M059J (cell line): ENCODE measurements at places on chromosomes 2 and 18. TPM values are rescaled to one million over a fixed set of nuclear protein-coding genes. Genes with fewer than 3 reads are reported as not detected.

IRS1 gene
- total RNA-seq: 12.6 and 13.3 TPM in 2 replicates

GRCh38 chr18:79625195-79625923 is 54.2 kb upstream of the CTDP1 start:
- DNase-seq: no peak

DNA sequence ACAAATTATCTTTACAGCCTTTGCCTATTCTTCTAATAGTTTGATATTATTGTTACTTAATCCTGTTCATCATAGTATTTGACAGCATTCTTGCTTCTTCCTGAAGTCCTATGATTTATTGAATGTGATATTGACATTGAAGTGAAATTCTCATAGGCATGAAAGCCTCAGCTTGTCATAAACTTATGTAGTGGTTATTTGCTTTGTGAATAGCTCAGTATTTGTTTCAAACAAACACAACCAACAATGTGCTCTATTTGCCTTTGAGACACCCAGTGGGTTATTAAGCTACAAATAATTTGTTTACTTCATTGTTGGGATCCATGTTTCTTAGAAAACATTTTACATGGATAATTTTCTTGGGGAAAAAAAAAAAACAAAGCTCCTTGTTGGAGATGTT is 57.2 kb downstream of the TTC39C start:
- no peak for DNase-seq

DNA sequence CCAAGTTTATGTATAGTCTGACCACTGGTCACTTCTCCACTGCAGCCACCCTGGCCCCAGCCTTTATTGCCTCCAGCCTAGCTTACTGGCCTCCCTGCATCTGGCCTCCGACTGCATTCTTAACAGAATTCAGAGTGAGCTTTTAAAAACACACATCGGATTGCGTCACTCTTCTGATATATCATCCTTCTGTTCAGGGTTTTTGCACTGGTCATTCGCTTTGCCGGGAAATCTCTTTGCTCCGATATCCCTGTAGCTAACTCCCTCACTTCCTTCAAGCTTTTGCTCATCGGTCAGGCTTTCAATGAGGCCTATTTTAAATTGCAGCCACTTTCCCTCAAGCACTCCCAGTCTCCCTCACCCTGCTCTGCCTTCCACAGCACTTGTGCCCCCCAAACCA is 101.6 kb upstream of the DLX2 start:
- no peak for DNase-seq

DNA sequence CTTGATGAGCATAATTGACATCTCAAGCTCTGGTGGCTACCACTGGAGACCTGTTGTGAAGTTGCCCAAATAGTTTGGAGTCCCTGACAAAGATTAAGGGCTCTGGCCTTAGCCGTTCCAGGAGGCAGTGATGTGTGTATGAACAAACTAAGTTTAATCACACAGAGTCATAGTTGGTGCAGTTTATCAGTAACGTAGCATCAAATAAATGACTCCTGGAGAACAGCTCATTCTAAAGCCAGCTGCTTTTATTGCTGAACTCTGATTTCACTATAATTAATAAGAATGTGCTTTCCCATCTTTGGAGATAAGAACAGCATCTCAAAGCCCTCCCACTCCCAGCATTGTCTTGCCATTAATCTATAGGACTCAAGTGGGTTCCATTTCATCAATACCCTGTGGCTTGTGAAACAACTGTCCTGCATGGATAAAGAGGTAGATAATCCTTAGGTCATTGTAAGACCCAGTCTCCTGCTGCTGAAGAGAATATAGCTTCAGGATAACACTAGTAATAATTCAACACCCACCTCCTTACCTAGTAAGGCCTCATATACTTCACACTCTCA is 211.4 kb upstream of the THUMPD2 start:
- DNase-seq: peak; percentile 15

DNA sequence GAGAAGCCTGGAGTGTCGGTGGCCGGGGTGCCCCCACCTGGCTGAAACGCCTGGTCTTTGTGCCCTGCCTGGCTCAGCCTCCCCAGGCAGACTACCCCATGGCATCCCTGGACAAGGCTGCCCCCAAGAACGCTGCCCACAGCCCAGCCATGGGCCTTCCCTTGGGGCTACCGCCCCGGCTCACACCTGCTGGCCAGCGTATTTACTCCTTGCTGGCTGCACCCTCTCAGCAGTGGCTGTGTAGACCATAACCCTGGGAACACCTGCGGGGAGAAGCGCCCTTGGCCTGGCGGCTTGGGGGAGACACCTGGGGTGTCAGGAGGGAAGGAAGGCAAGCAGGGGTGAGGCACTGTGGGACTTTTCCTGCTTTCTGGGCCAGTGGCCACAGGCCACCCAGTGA is 17.3 kb downstream of the CAPN10 start:
- DNase-seq: no peak

TUBB8B gene
- not detected in 2 replicates for total RNA-seq

- DNase-seq: no peak
Measured at GRCh38 chr18:44786257-44786656, 105.6 kb downstream of the SETBP1 start.

- no peak for DNase-seq
Measured at GRCh38 chr2:233821709-233822100, 32.6 kb downstream of the HJURP start.

DNA sequence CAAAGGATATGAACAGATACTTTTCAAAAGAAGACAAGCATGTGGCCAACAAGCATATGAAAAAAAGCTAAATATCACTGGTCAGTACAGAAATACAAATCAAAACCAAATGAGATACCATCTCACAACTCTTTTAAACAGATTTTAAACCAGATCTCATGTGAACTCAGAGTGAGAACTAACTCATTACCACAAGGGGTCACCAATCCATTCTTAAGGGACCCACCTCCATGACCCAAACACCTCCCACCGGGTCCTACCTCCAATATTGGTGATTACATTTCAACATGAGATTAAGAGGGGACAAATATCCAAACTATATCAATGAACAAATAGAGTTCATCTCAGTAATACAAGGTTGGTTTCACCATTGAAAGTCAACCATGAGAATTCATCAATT is 319.8 kb upstream of the GULP1 start:
- DNase-seq: no peak

GRCh38 chr2:5410991-5411700 is 281.0 kb upstream of the SOX11 start:
- DNase-seq: no peak

DNA sequence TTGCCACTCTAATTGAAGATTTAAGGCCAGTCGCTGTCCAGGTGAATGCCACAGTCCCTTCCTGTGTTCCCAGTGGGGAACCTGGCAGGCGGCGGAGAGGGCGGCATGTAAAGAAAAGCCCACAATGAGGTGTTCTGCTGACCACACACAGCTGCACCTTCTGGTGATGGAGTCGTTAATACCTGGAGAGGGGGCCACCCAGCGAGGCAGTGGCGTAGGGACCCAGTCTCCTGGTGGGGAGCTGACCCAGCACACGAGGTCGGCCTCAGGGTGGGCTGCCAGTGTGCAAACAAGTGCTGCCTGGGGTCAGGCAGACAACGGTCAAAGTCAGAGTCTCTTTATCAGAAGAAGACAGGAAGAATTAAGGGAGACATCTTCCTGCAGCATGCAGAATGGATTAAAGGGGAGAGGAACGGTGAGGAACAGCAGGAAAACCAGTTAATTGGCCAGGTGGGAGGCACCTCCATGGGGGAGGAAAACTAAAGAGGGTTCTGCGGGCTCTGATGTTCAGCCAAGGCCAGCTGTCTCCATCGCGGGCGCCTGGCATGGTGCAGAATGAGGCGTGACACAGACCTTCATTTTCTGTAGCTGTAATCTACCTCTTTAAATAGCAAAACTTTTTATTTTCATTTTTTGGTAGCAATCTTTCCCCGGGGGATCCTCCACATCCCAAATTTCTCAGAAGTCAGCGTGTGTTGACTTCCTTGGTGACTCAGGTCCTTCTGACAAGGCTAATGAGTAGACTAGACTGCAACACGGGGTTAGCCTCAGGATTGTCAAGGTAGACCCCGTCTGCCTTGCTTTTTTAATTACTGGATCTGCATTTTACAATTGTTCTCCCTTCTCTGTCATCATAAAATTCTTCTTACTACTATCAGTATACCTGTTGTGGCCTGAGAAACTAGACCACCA is 78.3 kb downstream of the SMAD7 start:
- DNase-seq: peak; percentile 73

DNA sequence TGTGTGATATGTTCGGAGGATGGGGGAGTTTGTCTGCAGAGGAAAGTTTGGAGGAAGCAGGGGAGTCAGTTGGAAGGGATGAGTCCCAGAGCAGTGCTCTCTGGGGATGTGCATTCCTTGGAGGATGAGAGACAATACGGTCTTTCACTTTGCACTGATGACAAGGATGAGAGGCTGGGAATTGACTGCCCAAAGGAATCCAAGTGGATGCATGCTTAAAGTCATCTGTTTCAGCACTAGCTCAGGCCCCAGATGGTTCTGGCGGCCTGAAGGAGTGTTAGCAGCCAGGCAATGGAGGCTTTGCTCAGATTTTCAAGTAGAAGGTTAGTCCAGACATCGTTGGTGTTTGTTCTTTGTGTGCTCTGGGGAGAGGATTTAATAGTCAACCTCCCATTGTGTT is 100.2 kb downstream of the CRIM1 start:
- peak; percentile 66 for DNase-seq

MBP gene
- total RNA-seq: 4.7 and 9.9 TPM in 2 replicates
